ENCODE measurements at places on chromosomes 7 and 10.

GRCh38 chr10:22581461-22581860 lies 132.9 kb downstream of the PIP4K2A start:
- DNase-seq, result no peak

DNA sequence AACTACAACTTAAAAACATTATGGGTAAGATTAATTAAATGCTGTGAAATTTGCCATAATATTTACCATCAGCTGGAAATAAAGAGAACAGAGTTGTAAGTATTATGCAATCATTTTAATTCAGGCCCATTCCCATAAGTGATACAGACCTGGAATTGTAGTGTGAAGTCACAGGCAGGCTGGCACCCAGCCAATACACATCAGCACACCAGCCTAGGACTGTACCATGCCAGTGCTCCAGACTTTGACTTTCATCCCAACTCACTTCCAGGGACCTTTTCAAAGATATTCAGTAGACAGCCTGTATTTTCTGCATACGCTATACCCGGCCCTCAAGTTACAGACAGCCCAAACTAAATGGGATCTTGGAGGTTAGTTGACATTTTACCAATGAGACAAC lies 143.3 kb downstream of the TES start:
- no peak for DNase-seq

GRCh38 chr10:30510184-30510931 lies 76.4 kb downstream of the MAP3K8 start:
- peak; percentile 55 for DNase-seq

DNA sequence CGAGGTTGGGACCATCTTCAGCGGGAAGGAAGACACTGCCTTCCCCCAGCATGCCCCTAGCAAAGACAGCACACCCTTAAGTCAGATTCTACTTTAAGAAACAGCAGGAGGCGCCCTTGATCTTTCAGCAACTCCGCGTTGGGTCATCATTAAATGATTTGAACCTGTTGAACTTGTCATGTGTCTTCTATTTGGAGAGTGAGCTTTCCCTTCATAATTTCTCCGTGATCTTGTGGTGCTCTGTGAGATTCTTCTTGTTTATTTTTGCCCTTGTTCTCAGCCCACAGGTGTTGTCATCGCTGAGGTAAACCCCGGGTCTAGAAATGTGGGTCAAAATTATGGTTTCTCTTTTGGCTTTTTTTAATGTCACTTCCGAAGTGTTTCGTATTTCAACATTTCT lies 49.5 kb upstream of the PITRM1 start:
- DNase-seq, result no peak

GRCh38 chr10:127553417-127553816 lies 4.3 kb downstream of the NPS start:
- no peak for DNase-seq

DNA sequence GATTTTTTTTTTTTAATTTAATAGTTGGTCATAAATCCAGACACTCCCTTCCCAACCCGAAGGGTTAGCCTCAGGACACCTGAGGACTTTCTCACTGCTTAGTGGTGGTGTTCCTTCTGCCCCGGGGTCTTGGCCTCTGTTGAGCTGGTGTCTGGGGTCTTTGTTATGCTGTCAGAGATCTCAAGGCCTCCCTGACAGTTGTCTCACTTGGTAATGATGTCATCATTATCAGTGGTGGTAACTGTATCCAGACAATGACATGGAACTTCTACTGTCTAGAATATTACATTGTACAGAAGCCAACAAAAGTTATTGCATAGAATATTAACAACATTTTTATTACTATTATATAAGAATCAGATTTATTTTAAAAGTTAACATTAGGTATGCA lies 32.9 kb downstream of the PPP2R2D start:
- no peak for DNase-seq

DNA sequence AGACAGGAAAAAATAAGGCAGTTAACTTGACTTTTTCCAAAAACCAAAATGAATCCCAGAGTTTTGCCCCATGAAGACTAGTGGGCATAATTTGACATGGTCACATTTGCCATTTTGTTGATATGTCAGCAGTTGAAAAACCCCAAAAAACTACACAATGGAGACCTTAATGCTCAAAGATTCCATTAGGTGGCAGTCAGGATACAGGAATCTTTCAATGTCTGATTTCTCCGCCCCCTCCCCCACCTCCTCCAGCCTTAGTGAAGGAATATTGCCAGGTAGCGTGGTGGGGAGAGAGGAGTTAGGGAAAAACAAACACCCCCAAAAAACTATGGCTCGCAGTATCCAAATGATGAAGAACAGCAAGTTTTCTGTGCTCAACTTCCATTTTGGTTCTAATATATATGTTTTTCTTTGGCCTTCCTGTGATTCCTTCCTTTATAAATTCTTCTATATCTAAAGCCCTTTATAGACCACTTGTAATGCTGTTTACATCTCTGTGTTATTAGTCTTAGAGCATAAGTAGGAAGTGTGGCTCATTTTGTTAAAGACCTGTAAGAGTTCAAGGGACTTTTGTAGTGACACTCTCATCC lies 6.7 kb upstream of the SMNDC1 start:
- peak; percentile 57 for DNase-seq

- DNase-seq, result no peak
Measured at GRCh38 chr10:50874723-50875122, 10.7 kb downstream of the A1CF start.

DNA sequence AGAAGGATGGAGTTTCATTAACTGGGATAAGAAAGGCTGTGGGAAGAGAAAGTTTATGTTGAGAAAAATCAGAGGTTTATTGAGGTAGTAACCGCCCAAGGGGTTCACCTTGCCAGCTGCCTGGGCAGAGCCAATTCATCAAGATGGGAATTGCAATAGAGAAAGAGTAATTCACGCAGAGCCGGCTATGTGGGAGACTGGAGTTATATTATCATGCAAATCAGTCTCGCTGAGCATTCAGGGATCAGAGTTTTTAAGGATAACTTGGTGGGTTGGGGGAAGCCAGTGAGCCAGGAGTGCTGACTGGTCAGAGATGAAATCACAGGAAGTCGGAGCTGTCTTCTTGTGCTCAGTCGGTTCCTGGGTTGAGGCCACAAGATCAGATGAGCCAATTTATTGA lies 70.6 kb downstream of the MALRD1 start:
- no peak for DNase-seq

All from stimulated activated CD8-positive, alpha-beta memory T cell treated with anti-CD3 and anti-CD28 coated beads, Interleukin-4, amount 100 ng/mL, for 48 hours (primary cell).